ENCODE measurements at places on chromosomes 13 and 19.

DNA sequence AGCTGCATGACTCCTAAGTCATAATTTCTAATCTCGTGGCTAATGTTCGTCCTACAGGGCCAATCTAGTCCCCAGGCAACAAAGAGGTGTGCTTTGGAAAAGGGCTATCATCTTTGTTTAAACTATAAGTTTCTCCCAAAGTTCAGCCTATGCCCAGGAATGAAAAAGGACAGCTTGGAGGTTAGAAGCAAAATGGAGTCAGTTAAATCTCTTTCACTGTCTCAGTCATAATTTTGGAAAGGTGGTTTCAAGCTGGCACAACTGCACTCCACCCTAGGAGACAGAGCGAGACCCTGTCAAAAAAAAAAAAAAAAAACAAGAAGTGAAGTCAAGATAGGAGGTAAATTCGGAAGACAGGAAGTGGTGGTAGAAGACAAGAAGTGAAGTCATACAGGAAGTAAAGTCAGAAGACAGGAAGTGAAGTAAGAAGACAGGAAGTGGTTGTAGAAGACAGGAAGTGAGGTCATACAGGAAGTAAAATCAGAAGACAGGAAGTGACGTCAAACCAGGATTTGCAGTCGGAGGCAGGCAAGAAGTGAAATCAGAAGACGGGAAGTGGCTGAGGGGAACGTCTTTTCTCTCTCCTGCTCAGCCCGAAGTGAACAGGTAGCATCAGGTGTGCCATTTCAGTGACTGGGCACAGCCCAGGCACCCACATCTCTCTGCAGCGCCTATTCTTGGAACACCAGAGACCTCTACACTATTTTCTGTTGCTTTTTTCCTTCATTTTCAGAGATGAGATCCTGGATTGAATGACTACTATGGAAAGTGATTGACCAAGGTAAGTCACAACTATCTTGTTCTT is 32.2 kb downstream of the GP6 start:
- DNase-seq = no peak

DNA sequence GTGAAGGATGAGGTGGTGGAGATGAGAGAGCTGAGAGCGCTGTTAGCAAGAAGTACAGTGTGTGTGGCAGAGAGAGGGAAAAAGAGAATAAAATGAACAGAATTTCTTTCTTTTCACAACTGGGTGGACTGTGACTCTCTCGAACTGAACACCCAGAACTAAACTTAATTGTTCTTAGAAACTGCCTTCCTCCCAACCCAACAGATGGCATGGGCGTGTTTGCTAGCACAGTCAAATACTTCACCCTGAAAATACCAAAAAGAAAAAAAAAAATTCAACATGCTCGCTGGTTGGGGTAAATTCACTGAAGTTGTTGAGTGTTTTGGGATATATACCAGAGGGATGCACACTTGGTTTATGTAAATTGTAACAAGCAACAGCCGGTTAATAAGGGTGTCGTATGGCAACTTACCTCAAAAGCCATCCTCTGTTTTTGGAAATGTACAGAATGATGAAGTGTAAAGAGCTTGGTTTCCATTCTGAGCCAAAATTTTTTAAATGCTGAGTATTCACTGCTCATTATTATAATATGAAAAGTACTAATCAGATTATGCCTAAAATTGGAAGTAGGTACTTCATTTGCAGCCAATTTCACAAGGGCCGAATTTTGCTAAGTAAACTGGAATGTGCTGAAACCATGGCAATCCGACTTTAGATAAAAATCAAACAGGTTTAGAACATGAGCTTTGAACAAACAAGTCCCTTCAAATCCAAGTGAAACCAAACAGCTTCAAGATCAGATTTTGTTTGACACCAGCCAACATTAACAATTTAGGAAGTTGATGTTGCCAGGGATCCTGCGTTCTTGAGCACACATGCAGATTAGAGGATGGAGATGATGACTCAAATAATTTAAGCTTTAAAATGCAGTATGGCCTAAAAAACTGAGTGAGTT is 115.8 kb downstream of the ZIC5 start:
- DNase-seq = no peak

- no peak for DNase-seq
Measured at GRCh38 chr13:76711550-76712182, 174.5 kb downstream of the KCTD12 start.

GRCh38 chr19:10142701-10143375 is 23.1 kb upstream of the EIF3G start:
- DNase-seq = no peak

DNA sequence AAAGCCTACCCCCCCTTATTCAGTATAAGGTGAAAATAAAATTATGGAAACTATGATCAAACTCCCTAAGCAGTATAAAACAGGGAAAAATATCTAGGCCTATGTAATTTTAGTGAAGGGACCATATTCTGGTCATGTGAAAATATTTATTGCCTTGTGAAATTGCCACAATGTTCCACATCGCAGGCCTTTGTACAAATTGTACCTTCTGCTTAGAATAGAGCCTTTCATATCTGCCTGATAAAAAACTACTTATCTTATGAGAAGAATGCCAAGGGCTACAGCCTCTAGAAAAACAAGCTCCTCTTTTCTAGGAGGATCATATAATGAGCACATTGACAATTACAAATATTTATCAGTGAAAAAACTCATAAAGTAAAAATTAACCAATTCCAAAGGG is 1280.0 kb downstream of the EFNB2 start:
- DNase-seq = no peak

DNA sequence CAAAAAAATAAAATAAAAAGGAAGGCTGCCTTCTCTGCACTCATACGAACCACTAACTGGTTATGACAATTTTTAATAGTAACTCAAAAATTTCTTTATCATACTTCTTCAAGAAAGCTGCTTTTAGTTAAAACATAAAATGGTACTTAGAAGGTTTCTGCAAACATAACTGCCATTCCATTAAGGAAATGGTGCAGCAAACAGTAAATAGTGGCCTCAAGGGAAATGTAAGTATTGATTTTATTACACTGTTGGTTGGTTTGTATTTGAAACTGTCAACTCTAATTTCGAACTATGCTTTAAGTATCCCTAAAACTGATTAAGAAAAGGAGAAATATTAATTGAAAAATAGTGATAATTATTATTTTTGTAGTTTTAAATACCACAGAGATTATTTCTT is 278.0 kb downstream of the DACH1 start:
- DNase-seq = no peak

GRCh38 chr13:106551350-106551749 is 15.9 kb upstream of the EFNB2 start:
- DNase-seq = no peak

DNA sequence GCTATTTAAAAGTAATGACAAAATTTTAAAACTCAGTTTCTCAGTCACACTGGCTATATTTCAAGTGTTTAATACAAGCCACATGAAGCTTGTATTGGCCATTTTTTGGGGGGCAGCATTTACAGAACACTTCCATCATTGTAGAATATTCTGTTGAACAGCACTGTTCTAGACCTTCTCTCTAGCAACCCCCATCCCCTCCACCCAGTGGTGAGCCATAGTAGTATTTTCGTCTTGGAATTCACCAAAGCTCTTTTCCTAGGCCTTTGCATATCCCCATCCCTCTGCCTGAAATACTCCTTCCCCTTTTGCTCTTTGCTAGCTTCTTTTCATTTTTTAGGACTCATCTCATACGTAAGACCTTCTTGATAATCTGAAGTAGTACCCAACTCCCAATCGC is 99.5 kb downstream of the ZC3H13 start:
- DNase-seq = no peak

- no peak for DNase-seq
Measured at GRCh38 chr19:7109678-7110289, 40.3 kb downstream of the ZNF557 start.

DNA sequence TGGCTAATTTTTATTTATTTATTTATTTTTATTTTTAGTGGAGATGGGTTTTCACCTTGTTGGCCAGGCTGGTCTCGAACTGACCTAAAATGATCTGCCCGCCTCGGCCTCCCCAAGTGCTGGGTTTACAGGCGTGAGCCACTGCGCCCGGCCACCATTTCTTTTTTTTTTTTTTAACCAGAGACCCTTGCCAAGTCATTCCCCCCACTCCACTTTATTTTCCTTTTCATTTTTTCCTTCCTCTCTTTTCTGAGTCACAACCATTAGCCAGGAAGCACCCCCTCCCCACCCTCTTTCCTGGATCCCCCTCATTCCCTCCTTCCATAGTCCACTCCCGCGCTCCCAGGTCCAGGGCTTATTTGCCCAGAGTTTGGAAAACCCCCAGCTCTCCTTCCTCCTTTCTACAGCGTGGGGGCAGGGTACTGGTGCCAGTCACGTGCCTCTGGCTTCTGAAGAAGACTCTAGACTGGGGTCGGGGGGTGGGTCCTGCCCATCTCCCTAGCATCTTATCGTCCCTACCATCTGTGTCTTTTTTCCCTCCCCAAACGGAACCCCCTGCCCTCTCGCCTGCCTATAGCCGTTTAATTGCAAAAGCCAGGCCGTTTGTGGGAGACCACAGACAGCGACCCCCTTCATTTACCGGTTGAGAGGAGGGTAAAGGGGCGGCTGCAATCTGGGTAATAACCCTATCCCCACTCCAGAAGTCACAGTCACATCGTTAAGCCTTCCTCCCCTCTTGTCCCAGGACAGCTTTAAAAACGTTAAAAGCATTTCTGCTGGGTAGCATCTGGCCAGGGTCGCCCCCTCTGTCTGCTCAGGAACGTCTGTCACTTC is 1.1 kb upstream of the CALR start:
- DNase-seq = no peak

- no peak for DNase-seq
Measured at GRCh38 chr13:43285933-43286597, 262.7 kb downstream of the DNAJC15 start.

DNA sequence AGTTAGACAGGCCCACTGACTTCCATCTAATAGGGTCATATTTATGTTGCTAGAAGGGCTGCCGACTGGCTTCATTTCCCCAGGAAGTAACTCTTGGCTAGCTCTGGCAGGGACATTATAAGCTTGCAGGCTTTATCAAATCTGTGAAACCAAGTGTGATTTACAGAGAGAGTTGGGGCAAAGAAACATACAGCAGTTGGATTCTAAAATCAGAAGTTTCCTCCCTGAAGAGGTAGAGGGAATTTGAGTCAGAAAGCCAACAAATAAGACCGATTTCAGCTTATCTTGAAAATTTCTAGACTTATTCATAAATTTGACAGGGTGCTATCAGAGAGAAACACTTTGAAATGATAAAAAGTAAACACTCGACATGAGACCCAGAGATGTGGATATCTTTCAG is 407.8 kb downstream of the OLFM4 start:
- no peak for DNase-seq

DNA sequence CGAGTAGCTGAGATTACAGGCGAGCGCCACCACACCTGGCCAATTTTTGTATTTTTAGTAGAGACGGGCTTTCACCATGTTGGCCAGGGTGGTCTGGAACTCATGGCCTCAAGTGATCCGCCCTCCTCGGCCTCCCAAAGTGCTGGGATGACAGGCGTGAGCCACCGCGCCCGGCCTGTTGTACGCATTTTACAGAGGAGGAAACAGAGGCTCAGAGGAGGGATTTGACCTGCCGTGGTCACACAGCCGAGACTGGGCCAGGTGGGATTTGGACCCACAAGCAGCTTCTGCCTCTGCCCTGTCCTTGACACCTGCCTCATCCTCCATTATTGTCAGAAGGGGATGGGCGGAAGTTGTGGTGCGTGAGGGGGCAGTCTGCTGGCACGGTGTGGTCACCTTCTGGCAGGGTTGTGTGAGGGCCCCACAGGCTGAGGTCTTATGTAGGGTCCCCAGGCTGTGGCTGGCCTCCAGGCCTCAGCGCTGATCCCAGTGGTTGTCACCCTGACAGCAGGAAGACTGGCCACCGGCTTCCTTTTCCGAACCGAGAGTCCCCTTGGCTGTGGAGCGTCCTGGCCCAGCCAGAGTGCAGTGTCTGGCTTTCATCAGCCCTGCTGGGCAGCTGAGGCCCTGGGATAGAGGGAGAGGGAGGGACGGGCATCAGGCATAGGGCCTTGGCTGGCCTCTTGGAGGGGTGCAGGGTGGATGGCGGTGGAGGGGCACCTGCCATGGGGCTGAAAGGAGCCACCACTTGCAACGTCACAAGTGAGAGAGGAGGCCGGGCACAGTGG is 20.3 kb downstream of the NFIC start:
- DNase-seq = no peak

DNA sequence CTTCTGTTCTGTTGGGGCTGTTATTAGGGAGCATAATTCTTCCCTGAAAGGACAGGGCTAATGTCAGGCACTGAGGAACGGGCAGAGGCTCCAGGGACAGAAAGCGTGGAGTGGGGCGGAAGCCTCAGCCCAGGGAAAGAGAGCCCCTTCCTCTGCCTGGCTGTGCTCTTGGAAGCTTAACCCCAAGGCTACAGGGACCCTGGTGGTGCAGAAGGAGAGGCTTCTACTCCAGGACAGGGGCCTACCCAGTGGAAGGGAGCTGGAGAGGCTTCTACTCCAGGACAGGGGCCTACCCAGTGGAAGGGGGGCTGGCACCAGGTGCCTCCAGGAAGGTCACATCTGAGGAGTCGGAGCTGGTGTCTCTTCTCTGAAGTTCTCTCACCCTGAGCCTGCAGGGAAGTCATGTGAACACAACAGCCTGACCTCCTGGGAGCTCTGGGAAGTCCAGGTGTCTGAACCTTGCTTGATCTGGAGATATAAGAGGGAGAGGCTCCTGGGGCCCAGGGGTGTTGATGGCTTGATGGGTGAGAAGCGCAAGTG is 159.5 kb upstream of the SOX1 start:
- DNase-seq = peak; percentile 91

GRCh38 chr19:49558591-49558990 is 21.8 kb downstream of the NOSIP start:
- no peak for DNase-seq

DNA sequence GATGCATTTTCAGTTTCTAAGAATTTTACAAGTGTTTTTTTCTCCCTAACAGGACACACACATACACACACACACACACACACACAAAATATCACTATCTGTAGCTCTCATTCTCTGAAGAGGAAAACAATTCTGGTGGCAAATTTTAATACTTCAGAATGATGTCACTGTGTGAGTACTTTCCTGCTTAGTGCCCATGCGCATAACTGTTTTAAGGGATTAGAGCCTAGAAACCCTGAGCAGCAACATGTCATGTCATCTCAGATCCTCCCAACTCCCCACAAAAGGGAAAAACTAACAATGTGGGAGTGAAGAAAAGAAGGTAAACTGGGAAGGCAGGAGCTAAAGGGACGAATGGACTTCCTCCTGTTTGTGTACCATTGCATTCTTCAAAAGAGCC is 401.2 kb downstream of the SPRY2 start:
- DNase-seq = no peak

GRCh38 chr13:26895081-26895807 is 134.7 kb upstream of the GPR12 start:
- DNase-seq = no peak

GRCh38 chr13:110572778-110573118 is 11.2 kb upstream of the RAB20 start:
- DNase-seq = no peak

GRCh38 chr13:76635232-76636230 is 250.7 kb downstream of the KCTD12 start:
- DNase-seq = no peak

- DNase-seq = no peak
Measured at GRCh38 chr13:27635266-27635665, 13.6 kb downstream of the POLR1D start.

- DNase-seq = peak; percentile 49
Measured at GRCh38 chr13:94343243-94343585, 136.3 kb downstream of the DCT start.

GRCh38 chr19:19820774-19821320 is 703 bp downstream of the ZNF506 start:
- no peak for DNase-seq
